ENCODE measurements at places on chromosomes 11 and 22.
A peak's percentile ranks its signal among the peaks of the same experiment; 100 is the strongest.

- DNase-seq = peak; percentile 12
Measured at GRCh38 chr11:17063171-17064002, 14.1 kb downstream of the RPS13 start.

GRCh38 chr11:33980897-33981296, 70.6 kb upstream of the CAPRIN1 start:
- DNase-seq = no peak

DNA sequence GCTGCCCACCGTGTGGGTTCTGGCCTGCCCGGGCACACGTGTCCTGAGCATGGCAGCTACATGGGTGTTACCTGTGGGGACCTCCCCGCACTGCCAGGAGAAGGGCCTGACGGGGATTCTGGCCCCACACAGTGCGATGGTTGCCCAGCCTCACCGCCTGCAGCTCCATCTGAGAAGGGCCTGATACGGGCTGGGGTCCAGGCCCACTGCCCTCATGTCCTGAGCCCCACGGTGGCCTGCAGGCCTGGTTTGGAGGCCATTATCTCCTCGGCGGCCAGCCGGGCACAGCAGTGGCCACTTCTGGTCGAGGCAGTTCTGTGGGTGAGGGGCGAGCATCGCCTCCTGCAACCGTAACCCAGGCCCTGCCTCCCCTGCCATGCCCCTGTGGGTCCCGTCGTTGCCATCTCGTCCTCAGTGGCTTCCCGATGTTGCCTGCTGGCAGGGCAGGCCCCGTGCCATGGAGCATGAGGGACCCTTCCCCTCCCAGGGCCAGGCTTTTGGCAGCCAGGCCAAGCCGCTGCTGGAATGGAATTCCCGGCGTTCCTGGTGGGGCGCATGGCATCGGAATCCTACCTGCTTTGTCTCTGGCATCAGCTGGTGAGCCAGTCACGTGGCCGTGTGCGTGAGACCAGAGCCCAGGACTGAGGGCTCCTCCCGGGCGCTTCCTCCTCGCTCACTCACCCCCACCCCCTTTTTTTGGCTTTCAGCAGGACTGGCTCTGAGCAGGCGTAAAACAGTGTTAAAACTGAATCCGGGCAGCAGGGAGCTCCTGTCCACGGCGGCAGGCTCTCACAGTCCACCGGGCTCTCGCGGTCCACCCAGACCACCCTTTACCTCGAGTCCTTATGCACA, 71.9 kb upstream of the PPARA start:
- DNase-seq = no peak

GRCh38 chr11:16749666-16750065, 11.2 kb downstream of the C11orf58 start:
- no peak for DNase-seq

DNA sequence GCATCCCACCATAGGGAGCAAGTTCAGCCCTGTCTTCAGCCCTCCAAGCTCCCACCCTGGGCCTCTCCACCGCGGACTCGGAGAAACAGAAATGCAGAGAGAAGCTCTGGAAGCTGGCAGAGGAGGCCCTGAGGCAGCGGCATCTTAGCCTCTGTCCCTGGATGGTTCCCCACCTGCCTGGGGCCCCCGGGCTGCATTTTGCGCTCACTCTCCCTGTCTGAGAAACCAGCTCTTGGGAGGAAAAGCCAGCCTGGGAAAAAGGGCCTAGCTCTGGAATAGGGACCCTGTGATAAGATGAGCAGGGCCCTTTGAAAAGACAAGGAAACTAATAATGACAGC, 12.0 kb upstream of the SPI1 start:
- no peak for DNase-seq

DNA sequence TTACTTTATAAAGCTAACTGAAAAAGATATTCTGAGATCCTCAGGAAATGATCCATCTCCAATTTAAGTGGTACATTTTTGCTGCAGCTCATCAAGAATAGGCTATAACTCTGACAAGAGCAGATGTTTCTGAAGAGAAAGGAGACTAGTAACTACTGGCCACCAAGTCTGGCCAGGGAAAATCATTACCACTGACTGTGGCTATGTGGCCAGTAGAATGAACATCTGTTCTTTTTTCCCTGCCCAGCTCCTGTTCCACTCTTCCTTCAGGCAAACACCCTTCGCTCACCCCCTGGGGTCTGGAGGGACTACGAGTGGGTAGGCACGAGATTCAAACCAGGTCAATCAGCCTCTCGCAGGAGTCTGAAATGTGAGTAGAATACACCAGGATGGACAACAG, 23.9 kb downstream of the TMEM123 start:
- no peak for DNase-seq

GRCh38 chr11:64868904-64869570, 9.4 kb downstream of the EHD1 start:
- no peak for DNase-seq
